ENCODE measurements at places on chromosomes 4 and X.

GRCh38 chrX:151789179-151789800 lies 54.7 kb downstream of the CNGA2 start:
- DNase-seq, result no peak

- DNase-seq, result no peak
Measured at GRCh38 chr4:70932984-70933383, 30.8 kb downstream of the MOB1B start.

GRCh38 chrX:2679534-2680485 lies 11.3 kb upstream of the CD99 start:
- DNase-seq, result no peak

DNA sequence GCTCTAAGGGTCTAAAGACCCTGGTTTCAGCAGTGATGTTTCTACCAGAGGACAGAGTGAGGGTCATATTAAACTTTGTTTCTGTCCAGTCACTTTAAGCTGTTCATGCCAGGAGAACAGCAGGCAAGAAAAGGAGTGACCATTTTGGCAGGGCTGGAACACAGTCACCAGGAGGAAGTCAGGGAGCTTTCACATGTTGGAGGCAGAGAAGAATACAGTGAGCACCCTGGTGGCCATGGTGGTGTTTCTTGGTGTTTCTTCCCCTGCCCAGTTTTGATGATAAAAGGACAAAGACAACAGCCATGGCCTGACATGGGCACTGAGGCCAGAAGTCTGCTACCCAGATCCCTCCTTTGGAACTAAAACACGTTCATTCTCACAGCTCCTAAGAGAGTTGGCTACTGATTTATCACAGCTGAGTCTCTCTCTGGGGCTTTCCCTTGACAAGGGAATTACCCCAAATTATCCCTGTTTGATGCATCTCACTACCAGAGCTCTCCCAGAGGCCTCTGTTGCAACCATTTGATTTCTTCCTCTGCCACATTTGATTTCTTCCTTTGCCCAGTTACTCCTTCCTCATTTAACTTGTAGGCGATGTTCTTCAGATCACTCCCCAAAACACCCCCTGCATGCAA lies 106.4 kb upstream of the NWD2 start:
- no peak for DNase-seq

DNA sequence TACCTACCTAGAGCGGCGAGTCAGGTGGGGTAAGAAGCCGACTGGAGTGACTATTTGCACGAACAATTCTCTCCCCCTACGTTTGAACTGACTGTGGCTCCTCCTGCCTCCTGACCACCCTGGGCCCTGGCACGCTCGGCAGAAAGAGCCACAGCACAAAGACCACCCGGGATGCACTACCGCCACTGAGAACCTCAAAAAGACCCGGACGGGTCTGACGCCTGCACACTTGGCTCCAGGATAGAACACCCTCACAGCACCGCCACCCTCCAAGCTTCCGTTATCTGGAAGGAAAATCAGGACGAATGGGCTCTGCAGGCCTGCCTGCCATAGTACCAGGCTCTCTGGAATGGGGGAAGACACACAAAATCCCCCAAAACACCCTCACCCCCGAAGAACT lies 2.2 kb downstream of the LRPAP1 start:
- peak; percentile 4 for DNase-seq

DNA sequence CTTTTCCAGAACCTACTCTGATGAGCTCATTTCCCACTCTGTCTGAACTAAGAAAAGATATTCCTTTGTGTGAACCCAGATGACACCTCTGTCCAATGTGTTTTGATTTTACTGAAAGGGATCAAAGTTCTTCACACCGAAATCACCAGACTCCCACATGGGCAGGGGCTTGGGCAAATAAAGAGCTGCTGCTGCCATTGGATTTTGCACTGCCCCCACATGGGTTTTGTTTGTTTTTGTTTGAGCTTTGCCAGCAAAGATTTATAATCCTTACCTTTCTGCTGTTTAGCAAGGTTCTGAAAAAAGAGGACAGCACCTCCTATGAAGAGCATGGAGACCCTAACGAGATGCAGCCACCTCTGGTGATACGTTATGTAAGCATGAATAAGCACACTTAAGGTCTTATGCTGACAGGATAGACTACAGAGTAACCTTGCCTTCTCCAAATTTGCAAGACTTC lies 44.3 kb downstream of the HSD17B13 start:
- no peak for DNase-seq

DNA sequence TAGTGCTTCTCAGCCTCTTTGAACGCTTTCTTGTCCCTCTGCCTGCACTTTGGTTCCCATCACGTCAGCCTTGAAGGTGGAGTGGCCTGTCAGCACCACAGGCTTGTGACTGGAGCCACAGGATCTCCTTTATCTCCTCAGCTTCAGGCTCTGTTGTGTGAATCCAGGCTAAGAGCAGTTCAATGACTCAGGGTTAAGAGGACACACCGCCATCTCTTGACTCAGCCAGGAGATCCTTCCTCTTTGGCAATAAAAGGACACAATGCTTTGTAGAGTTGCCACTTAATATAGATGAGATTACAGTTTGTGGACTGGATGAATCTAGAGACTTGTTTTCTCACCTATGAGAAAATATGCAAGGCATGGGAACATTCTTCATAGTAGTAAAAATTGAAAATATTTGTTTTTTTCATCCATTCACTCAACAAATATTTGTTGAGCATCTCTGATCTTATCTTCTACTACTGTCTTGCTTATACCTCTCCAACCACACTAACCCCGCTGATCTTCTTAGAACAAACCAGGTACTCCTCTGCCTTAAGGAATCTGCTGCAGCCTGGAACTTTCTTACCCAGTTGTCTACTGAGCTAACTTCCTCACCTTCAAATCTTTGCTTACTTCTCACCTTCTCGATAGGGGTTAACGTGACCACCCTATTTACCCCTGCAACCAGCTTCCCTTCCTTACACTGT lies 62.3 kb downstream of the UCHL1 start:
- no peak for DNase-seq

- no peak for DNase-seq
Measured at GRCh38 chr4:81786063-81786763, 314.5 kb upstream of the RASGEF1B start.

DNA sequence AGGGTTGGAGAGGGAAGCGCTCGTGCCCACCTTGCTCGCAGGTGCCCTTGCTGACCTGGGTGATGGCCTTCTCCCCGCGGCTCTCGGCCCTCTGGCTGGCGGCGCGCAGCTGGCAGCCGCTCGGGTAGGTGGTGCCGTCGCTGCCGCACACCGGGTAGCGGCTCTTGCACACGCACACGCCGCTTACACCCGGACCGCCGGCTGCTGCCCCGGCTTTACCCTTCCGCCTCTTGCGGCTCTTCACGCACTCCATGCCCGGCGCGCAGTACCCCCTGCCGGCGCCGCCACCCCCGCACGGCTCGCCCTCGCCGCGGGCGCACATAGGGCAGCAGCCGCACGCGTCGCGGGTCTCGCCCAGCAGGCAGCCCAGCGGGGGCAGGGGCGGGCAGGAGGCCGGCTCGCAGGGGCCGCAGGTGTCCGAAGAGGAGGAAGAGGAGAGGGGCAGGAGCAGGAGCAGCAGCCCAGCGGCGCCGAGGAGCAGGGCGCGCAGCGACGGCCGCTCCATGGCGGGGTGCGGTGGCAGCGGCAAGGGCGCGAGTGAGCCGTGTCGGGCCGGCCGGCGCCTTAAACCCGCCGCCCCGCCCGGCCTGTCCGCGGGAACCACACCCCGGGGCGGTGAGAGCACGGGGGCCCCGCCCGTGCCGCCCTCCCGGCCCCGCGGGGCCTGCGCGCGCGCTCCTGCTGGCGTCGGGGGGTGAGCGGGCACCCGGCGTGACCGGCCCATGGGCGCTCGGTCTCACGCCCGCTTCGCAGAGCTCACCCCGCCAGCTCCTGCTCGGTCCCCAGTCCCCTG lies at the start of gene IGFBP7:
Gene IGFBP7 (minus strand): TSS at position 539 of the 793 bp plus-strand sequence. CDS start 34 bp downstream, at position 505.
- DNase-seq, result peak; percentile 51

- no peak for DNase-seq
Measured at GRCh38 chr4:38672397-38673129, 8.6 kb downstream of the KLF3 start.

DNA sequence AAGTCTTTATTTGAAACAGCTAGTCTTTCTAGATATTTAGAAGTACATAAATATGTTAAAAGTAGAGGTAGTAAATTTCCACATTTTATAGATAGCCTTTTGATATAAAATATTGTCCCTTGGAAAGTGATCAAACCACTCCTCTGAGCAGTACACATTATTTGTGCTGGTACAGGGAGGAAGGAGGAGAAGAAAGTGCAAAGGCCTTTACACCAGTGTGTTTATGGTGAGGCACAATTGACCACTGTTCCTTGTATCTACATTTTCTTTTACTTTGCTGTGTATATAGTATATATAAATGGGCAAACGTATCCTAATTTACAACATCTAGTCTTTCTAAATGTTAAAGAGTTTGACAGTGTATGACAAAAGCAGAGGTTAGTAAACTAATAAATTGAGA lies 39.9 kb downstream of the CXCL8 start:
- no peak for DNase-seq
